ENCODE measurements at places on chromosomes 12 and 14.

DNA sequence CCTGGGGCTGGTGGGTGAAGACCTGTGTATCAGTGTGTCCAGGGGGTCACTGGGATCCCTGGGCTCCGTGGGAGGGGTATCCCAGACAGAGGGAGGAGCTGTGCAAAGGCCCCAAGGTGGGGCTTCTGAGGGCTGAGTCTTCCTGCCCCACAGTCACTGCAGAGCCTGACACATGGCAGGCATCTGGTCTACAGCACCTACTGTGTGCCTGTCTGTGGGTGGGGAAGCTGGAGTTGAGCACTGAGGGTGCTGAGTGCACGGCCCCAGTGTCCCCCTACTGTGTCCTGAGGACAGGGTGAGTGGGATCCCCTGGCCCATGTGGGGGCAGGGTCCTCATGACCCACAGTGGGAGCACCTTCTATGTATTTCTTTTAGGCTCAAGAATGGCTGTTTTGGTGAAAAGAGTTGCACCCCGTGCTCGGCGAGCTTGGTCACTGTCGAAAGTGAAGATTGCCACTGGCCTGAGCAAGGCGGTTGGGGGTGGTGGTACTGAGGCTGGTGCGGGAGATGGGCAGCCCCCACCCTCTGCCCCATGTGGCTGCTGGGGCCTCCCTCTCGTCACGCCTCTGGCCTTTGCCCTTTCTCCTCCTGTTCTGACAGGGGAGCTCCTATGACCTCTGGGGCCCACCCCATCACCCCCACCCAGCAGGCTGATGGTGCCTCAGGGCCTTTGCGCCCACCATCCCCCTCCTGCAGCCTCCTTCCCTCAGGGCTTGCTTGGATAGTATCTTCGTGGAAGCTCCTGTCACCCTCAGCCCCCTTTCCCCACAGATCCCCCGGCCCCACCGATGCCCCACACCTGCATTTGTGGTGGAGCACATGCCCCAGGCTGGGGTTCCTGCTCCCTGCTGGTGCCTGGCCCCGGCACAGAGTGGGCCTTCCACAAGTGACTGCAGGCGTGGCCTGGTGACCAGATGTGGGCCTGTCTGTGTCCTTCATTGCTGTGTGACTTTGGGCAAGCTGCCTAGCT lies 55.8 kb downstream of the BEGAIN start:
- no peak for DNase-seq

GRCh38 chr14:75011356-75011994 lies 8.8 kb downstream of the EIF2B2 start:
- DNase-seq: no peak

GRCh38 chr12:52523824-52524223 lies 3.6 kb upstream of the KRT5 start:
- DNase-seq: no peak

GRCh38 chr14:91295276-91295845 lies 50.9 kb upstream of the GPR68 start:
- DNase-seq: no peak

GRCh38 chr14:76638841-76639240 lies 122.4 kb upstream of the VASH1 start:
- no peak for DNase-seq

DNA sequence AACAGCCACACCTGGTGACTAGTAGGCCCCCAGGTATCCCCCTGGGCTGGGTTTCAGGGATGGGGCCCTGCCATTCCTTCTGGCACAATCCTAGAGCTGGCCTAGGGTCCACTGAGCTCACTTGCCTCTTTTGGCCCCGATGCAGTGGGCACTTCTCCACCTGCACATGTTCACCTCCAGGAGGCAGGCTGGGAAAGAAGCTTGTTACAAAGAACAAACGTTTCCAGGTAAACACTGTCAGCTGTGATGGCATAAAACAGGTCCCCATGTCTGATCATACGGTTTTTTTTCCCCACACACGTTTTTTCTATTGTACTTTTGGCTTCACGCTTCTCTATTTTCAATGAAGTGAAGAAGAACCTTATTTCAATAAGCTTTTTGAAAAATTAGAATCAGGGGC lies 15.8 kb upstream of the HVCN1 start:
- no peak for DNase-seq

DNA sequence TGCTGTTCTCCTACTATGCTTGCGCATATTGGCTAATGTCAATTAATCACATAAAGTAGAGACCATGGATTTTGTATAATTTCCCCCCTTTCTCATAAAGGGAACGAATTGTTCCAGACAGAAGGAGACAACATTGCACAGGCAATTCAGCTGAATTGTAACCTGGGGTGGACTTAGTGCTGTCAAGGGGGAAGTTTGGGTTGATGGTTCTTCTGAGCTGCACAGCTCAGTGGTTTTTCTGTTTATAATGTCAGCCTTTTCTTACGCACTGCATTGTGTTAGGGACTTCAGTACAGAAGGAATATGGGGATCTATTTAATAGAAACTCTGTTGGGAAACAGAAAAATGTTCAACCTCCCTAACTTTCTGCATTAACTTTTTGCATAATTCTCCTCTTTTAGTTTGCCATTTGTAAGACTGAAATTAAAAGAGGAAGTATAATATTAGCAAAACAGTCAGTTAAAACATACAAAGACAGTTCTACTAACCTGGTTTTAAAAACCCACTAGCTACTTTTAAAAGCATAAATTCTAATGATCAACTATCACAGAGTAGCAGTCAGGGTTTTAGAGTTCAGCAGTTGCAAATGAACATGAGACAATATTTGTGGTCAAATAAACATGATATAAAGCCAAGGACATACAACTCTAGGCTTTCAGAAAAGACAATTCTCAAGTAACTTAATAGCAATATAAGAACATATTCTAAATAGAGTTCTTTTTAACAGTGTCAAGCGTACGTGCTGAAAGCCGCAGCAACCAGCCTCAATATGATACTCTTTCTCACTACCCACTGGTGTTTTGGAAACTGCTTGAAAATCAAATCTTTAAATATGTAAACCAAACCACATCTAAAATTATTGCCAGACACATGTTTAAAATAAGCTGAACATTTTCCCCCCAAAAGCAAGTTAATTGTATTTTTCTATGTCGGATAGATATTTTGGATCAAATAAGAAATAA lies 393.0 kb downstream of the FSCB start:
- DNase-seq: no peak

DNA sequence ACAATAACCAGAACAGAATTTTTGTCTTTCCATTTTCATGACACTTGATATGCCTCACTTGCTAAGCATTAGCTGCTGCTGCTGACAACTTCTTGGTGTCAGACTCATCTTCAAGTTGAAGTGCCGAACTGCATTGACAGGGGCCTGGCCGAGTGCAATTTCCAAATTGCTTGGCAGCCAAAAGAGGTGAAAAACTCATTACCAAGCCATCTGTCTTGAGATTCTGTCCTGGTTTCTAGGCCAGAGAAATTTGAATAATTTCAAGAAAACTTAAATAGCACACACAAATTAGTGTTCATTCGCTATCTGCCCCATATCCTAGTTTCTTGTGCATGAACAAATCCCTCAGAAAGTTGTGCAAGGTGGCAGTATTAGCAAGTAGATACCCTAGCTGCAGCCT lies 165.3 kb upstream of the RASSF8 start:
- no peak for DNase-seq

- DNase-seq: no peak
Measured at GRCh38 chr12:108297895-108298760, 41.0 kb downstream of the CMKLR1 start.

DNA sequence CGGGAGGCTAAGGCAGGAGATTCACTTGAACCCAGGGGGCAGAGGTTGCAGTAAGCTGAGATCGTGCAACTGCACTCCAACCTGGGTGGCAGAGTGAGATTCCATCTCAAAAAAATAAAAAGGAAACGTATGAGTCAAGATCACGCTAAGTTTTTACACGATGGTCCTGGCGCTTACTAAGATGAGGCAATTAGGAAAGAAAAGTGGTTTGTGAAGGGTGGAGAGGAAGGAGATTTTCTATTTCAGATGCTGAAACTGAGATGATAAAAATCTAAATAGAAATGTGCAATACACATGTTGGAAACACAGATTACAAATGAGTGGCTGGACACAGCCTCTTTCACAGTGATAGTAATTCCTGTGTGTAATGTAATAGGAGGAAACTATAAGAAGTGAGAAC lies 63.2 kb downstream of the KDM5A start:
- no peak for DNase-seq

GRCh38 chr14:29773990-29774389 lies 153.7 kb downstream of the PRKD1 start:
- no peak for DNase-seq

DNA sequence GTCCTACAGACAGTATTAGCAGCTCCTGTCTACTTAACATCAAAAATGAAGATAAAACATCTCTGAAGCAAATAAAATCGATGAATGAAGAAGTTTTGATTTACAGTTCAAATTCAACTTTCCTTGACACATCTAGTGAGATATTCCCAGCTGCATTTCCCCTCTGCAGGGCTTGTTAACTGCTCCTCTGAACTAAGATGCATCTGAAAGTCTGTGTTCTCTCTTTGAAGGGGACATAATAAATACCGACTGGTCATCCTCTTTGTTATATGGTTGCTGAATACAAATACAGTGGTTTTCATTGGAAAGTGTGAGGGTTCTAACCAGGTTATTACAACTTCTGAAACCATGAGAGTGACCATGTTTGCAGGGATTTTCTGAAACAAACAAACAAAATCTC lies 266.4 kb upstream of the SLC16A7 start:
- no peak for DNase-seq

GRCh38 chr14:60904381-60904780 lies 76.5 kb downstream of the TRMT5 start:
- DNase-seq: no peak

DNA sequence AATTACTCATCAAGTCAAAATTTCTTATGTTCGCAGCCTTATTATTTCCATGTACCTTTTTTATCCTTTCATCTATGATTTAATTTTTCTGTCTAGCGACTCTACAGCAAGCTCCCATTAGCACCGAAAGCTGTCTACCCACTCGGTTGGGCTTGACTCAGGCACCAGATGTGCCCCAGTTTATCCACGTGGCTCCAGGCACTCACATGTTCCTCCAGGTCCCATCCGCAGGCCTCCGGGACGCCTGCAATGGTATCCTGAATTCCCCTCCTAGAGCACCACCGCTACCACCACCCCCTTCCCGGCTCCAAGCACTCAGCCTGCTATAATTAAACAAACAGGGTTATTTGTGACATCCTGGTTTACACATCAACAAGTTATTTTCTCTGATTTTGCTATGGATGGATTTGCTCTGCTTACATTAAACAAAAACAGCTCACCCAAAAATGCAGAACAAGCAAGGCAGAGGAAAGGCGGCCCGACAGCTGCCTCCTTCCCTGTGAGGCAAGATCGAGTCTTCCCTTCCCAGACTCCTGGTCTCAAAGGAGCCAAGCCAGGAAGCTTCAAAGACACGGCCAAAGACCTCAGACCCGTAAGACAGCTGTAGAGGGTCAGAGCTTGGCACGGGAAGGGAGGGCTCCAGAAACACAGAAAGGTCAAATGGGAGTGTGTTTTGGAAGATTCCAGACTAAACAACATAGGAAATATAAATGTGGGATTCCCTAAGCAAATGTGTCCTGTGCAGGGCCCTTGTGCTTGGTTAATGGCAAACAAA lies 253.8 kb downstream of the TTC8 start:
- no peak for DNase-seq

DNA sequence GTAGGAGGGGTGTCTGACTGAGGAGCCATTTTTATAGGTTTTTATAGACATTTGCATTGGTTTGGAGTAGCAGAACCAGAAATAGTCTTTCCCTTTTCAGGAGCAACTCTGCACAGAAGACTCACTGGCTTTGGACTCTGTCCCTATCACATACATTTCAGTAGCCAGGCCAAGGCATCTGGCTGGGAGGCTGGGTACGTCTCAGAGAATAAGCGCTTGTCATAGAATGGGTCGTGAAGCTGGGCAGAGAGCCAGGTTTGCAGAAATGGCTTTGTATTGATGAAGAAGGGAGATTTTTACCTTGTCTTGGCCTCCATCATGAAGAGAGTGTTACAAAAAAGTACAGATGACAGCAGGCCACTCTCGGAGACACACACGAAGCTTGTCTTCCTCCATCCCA lies 98.6 kb downstream of the CACNA1C start:
- DNase-seq: no peak

GRCh38 chr12:76962099-76962498 lies 83.3 kb upstream of the CSRP2 start:
- DNase-seq: no peak

- DNase-seq: no peak
Measured at GRCh38 chr12:5293773-5294172, 138.1 kb upstream of the NTF3 start.

GRCh38 chr14:103899833-103900232 lies 28.4 kb upstream of the TDRD9 start:
- DNase-seq: no peak

DNA sequence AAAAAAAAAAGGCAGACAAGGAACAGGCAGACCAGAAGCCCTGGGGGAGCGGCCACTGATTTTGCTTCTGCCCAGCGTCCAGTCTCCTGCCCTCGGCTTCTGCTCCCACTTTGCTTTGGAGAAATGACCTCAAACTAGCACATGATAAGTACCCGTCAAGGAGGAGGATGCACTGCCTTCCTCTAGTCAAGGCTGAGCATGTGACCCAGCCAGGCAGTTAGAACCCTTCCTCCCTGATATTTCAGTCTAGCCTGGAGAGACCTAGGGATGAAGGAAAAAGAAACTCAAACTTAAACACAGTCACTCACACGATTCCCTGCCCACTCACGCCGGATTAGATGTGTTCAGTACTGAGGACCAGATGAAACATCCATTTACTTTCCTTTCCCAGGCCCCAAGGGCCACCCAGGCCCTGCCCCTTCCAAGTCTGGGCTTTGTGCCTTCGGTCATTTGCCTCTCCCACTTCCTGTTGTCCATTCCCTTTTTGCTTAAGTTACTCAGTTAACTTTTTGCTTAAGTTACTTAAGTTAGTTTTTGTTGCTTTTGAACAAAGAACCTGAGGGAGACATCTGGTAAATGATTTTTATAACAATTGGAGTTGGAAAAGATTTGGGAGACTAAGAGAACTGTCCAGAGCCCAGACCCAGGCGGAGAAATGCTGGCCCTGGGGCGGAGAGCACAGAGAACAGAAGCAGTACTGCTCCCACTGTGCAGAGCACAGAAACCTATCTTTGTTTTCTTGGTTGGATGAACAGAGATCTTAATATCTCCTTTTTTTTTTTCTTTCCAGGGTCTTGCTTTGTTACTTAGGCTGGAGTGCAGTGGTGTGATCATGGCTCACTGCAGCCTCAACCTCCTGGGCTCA lies 23.0 kb upstream of the TTC7B start:
- no peak for DNase-seq

DNA sequence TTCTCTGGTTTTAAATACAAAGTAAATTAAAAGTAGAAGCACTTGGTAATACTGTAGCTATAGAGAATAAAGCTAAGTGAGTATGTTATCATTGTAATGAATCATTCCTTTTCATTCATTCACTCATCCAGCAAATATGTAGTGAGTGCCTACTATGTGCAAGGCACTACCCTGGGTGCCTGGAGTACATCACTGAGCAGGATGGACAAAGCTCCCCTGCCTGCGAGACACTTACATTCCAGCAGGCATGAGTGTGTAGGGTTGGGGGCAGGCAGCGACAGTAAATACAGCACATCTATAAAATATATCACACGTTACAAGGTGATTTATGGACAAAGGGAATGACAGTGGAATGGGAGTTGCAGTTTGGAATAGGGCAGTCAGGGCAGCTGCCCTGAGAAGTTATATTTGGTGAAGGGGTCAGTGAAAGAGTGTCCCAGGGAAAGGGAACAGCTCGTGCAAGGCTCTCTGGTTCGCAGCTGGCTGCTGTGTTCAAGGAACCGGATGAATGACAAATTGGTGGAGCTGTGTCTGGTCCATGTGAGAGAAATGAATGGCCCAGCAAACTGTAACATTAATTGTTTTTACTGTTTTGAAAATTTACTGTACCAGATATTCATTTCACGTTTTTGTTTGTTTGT lies 159.6 kb downstream of the CRADD start:
- no peak for DNase-seq

- DNase-seq: no peak
Measured at GRCh38 chr12:94938583-94938982, 64.9 kb downstream of the NDUFA12 start.
